HCT116 (cell line): ENCODE measurements at places on chromosomes 5 and 9. TPM values are rescaled to one million over a fixed set of nuclear protein-coding genes. Genes with fewer than 3 reads are reported as not detected.

SLC46A2 gene
- total RNA-seq: not detected

TERT gene
- 6.9 TPM for total RNA-seq

PRR16 gene
- total RNA-seq: 0.42 TPM

DNA sequence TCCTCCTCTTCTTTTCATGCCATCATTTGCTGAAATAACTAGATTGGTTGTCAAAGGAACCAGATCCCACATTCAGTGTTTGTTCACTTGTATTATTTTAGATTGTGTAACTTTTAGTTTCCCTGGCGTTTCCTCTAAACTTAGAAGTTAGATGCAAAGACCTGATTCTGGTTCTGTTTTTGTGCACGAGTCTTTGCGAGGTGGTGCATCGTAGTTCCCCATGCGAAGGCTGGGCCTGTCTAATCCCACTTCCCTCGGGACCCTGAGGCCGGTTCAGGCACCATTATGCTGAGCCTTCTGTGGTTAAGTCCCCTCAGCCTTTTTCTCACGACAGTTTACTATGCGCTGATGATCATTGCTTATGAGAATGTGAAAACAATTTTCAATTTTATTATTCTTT, 219.1 kb upstream of the OTULINL start:
- H3K4me3 ChIP-seq: no peak overlapping the region
- peaks cover 28% of the 10 kb centered on the region; the same call in 1 of the 2 replicates for H3K36me3 ChIP-seq
- no peaks in the 10 kb centered on the region for H3K27me3 ChIP-seq

DNA sequence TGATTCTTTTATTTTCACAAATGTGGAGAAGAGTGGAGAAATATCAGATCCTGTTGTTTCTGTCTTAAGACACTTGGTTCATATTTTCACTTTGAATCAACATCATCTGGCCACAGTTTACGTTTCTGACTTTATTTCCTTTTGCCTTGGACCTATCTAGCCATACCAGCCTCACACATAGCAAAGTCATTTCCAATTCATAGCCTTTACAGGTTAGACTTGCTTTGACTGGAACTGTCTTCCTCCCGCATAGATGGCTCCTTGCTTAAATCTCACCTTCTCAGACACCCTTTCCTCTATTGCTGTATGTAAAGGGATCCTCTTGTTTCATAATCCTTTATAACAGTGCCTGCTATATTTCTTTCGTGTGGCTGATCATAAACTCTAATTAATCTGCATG, 297.8 kb downstream of the SH3GL2 start:
- no peak overlapping the region for H3K4me3 ChIP-seq
- no peaks in the 10 kb centered on the region for H3K4me1 ChIP-seq
- DNase-seq: no peak
- H3K27me3 ChIP-seq: no peaks in the 10 kb centered on the region
- no peaks in the 10 kb centered on the region for H3K36me3 ChIP-seq

GRCh38 chr5:354581-355378, 33.3 kb downstream of the AHRR start:
- H3K36me3 ChIP-seq: no peaks in the 10 kb centered on the region
- no peak overlapping the region for H3K27ac ChIP-seq
- DNase-seq: no peak
- no peaks in the 10 kb centered on the region for H3K27me3 ChIP-seq

- H3K4me1 ChIP-seq: no peaks in the 10 kb centered on the region
- H3K36me3 ChIP-seq: no peaks in the 10 kb centered on the region
- H3K27me3 ChIP-seq: peaks cover 3% of the 10 kb centered on the region; the same call in 1 of the 2 replicates
- no peak overlapping the region for H3K4me3 ChIP-seq
- no peak overlapping the region for H3K27ac ChIP-seq
These were observed 535.6 kb downstream of the SPOCK1 start for GRCh38 chr5:136963504-136963903.

GRCh38 chr5:135182675-135183074, 148.6 kb upstream of the PITX1 start:
- H3K27ac ChIP-seq: no peak overlapping the region
- no peak for DNase-seq

DNA sequence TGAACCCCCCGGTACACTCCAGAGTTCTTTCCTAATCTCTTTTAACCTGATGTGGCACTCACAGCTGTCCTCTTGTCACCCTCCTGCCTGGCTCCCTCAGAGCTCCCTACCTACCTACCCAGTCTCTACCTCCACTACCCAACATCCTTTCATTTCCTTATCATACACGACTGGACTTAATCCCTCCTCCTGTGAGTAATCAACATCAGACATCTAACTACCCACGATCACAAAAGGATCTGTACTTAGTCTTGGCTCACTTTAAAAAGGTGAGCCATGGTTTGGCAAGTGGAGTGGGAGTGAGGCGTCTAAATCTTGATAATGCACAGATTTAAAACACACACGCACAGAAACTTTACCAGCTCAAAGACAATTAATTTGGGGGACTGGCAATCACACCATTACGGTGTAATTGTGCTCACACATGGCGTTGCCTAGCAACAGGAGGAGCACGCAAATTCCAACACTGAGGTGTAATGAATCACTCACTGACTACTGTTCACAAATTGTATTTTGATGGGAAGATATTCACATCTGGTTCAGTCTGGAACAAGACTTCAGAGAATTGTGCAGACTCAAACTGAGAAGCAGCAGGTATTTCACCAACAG, 235.9 kb downstream of the EPB41L4A start:
- H3K4me3 ChIP-seq: no peak overlapping the region
- DNase-seq: peak; percentile 54
- H3K27ac ChIP-seq: no peak overlapping the region

DNA sequence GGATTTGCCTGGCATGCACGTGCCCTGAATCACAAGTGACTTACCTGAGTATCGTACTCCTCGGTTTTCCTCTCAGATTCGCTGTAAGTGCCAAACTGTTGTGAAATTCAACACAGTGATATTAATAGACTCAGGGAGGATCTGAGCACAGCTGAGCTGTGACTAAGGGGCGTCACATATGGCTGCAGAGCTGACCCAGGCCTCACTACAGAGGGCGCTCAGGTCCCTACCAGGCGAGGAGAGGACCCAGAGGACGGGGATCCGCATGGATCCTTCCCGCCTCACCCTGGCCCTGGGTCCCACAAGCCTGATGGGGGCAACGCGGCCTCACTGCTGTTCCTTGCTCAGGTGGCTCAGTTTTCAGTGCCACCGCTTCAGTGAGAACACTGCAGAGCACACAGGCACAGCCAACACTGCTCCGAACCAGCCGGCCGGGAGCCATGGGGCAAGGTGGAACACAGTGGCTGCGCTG, 20.1 kb downstream of the CLPTM1L start:
- no peaks in the 10 kb centered on the region for H3K27me3 ChIP-seq
- H3K4me3 ChIP-seq: no peak overlapping the region
- H3K36me3 ChIP-seq: peaks cover 45% of the 10 kb centered on the region; the same call in 1 of the 2 replicates
- H3K27ac ChIP-seq: no peak overlapping the region
- peaks cover 35% of the 10 kb centered on the region for H3K4me1 ChIP-seq

- no peaks in the 10 kb centered on the region for H3K27me3 ChIP-seq
- H3K4me3 ChIP-seq: no peak overlapping the region
- H3K36me3 ChIP-seq: no peaks in the 10 kb centered on the region
- no peak overlapping the region for H3K27ac ChIP-seq
- no peak for DNase-seq
- no peaks in the 10 kb centered on the region for H3K4me1 ChIP-seq
These were observed 52.9 kb upstream of the VCAN start for GRCh38 chr5:83418356-83419321.

DNA sequence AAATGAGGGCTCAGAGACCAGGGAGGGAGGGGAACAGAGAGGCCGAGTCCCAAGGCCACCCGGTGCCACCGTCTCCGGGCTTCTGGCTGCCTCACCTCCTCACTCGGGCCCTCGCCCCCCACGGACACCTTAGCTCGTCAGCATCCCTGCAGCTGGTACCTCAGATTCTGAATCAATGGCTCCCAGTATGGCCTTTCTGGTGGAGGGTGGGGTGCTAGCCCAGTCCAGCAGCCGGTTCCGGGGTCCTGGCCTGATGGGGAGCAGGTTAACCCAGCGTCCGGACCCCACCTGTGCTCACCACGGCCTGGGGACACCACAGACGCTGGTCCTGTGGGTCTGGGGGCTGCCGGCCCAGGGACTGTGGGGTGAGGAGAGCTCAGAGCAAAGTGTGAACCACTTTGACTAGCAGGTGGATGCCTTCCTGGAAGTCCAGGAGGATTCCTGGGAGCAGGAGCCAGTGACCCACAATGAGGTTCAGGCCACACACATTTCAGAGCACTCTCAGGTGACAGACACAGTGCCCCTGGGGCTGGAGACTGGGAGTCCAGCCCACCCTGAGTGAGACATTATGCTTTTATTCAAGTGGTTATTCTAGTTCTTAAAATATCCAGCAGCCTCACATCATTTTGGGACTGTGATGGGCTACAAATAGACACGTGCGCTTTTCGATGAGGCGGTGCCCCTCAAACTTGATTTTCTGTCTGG, 53.3 kb downstream of the AHRR start:
- H3K4me1 ChIP-seq: peaks cover 72% of the 10 kb centered on the region
- H3K27ac ChIP-seq: peak overlapping the region; percentile 56; the same call in 1 of the 2 replicates
- DNase-seq: no peak
- no peaks in the 10 kb centered on the region for H3K27me3 ChIP-seq

DNA sequence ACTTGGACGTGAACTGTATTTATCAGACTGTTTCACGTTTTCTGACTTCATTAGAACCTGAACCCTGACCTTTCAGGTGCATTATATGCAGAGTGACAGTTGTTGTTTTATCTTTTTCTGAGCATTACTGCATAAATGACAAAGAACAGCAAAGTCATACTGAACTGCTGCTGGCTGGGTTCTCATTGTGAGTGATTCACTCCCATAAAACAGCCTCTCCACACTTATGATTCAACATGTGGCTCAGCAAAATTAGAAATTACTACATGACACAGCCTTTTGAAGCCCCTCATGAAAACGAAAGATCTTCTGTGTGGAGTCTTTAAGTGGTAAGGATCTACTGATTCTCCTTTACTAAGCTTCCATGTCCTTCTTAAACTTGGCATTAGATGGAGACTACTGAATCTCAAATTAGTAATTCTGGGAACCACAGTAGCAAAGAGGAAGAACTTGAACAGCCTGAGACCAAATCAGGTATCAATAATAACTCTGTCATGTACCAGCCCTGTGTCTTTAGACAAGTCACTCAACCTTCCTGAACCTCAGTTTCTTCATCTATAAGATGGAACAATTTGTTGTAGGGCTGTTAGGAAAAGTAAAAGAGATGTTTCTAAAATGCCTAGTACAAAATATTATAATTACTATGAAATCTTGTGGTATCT, 172.3 kb upstream of the GNA14 start:
- no peaks in the 10 kb centered on the region for H3K4me1 ChIP-seq
- H3K27ac ChIP-seq: no peak overlapping the region
- no peaks in the 10 kb centered on the region for H3K36me3 ChIP-seq
- H3K4me3 ChIP-seq: no peak overlapping the region
- H3K27me3 ChIP-seq: no peaks in the 10 kb centered on the region

DNA sequence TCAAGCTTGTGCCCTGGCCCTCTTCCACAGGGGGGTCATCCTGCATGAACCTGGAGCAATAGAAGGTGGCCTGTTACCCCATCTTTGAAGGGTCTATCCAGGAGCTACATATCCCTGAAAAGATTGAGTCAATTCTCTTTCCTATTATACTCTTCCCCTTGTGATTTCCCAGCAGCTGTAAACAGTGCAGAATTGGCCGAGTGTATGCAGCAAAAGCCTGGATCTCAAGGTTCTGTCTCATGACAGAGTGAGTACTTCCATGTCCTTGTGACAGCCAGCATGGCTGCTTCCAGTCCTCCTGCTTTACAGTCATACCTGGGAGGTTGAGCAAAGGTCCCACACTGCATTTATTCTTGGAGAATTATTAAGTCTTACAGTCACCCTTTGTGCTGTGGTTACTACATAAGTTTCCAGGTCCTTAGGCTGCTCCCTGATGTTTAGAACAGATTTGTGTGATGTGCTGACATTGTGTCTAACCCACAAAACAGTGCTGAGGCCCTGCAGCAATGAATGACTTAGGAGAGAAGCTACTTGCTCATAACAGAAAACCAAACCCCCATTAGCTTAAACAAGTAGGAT, 67.5 kb downstream of the NREP start:
- H3K27ac ChIP-seq: no peak overlapping the region
- no peaks in the 10 kb centered on the region for H3K36me3 ChIP-seq
- no peak for DNase-seq
- H3K27me3 ChIP-seq: no peaks in the 10 kb centered on the region

DNA sequence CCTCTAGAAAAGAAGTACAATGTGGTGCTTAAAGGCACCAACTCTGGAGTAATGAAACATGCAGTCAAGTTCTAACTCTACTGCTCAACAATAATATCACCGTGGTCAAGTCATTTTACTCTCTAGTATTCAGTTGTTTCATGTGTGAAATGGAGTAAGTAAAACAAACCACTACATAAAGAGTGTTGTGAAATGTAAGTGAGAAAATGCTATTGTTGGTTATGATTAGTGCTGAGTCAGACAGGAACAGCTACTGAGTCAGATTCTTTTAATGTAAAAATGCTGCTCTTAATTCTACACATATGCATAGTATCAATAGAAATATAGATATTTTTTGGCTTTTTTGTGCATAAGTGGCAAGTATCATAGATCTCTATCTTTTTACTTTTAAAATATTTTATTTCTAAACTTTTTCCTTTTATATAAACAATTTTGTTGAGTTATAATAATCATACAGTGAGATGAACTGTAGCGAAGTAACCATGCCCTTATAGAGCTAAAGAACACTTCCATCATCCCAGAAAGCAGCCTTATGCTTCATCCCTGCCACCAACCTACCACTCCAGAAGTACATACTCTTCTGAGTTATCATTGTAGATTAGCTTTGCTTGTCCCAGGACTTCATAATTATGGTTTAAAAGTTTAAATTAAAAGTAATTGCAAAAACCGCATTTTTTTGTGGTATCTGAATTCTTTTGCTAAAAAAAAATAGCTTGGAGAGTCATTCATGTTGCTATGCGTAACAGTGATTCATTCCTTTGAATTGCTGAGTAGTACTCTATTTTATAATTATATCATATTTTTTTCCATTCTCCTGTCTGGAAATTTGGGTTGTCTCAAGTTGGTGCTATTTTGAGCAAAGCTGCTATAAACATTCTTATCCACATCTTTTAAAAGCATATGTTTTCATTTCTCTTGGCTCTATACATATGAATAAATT, 548.2 kb upstream of the CLINT1 start:
- no peak overlapping the region for H3K27ac ChIP-seq
- no peaks in the 10 kb centered on the region for H3K4me1 ChIP-seq
- H3K27me3 ChIP-seq: peaks cover 6% of the 10 kb centered on the region; the same call in 1 of the 2 replicates
- no peak overlapping the region for H3K4me3 ChIP-seq
- H3K36me3 ChIP-seq: no peaks in the 10 kb centered on the region
- DNase-seq: no peak

DNA sequence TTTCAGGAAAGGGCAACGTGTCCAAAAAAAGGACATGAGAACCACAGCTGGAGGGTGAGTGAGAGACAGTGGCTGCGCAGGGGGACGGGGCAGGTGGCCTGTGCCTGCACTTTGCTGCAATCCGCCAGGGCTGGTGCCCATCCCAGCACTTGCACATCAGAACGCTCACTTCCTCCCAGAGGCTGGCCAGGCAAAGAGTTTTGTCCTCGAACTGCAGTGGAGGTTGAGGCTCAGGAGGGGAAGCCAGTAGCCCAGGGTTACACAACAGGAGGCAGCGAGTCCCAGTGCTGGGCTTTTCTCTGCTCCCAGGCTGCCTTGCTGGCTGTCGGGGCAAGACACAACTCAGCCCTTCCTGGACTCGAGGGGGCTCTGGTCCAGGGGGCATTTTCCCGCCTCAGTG, 33.1 kb downstream of the CRB2 start:
- no peaks in the 10 kb centered on the region for H3K36me3 ChIP-seq
- no peak overlapping the region for H3K4me3 ChIP-seq
- no peak for DNase-seq
- no peaks in the 10 kb centered on the region for H3K4me1 ChIP-seq
- H3K27me3 ChIP-seq: no peaks in the 10 kb centered on the region
- no peak overlapping the region for H3K27ac ChIP-seq
